ENCODE measurements at places on chromosomes 5 and 9.
A peak's percentile ranks its signal among the peaks of the same experiment; 100 is the strongest.

- no peak for DNase-seq
Observed at GRCh38 chr9:27338527-27338903, 41.6 kb upstream of the EQTN start.

GRCh38 chr9:33921967-33922895, 105.3 kb downstream of the UBE2R2 start:
- DNase-seq: no peak

GRCh38 chr5:156783092-156783491, 67.0 kb upstream of the PPP1R2B start:
- DNase-seq: no peak

DNA sequence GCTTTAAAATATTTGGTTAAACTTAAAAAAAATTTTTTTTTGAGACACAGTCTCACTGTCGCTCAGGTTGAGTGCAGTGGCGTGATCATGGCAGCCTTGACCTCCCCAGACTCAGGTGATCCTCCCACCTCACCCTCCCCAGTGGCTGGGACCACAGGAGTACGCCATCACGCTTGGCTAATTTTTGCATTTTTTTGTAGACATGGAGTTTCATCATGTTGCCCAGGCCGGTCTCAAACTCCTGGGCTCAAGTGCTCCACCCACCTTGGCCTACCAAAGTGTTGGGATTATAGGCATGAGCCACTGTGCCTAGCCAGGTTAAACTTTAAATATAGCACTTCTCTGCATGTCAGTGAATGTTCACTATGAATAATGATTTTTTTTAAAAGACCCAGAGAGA, 224.5 kb upstream of the RFX3 start:
- DNase-seq: no peak

- DNase-seq: no peak
Observed at GRCh38 chr5:125043781-125044391, 297.4 kb upstream of the ZNF608 start.

GRCh38 chr5:31964007-31964360, 210.1 kb downstream of the GOLPH3 start:
- DNase-seq: no peak

GRCh38 chr5:1672396-1672795, 127.2 kb downstream of the MRPL36 start:
- DNase-seq: no peak

DNA sequence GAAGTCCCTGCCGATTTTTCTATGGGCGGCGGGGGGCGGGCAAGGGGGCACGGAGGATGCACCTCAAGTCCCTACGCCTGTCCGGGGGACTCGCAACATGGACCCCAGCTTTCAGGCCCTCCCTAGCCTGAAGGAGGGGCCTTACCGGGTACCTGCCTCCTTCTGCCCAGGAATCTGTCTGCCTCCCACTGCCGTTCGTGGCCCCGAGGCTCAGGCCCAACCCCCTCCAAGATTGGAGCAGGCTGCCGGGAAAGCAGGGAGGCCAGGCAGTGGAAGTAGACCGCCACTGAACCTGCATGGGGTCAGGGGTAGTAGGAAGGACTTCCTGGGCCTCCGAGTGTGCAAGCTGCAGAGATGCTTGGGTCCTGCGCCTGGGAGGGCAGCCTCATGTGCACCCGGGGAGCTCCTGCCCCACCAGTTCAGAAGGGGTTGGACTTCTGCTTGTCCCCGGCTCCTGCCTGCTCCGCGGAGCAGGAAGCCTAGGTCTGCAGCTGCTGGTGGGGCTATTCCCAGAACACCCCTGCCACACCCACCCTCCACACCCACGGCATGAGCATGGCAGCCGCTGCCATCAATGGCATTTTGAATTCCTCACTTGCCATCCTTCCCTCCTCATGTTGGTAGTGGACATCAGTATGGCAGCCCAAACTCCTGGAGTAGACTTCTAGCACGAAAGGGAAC, 1312.7 kb upstream of the ACO1 start:
- DNase-seq: no peak

GRCh38 chr5:157918811-157919742, 60.1 kb upstream of the CLINT1 start:
- DNase-seq: no peak

DNA sequence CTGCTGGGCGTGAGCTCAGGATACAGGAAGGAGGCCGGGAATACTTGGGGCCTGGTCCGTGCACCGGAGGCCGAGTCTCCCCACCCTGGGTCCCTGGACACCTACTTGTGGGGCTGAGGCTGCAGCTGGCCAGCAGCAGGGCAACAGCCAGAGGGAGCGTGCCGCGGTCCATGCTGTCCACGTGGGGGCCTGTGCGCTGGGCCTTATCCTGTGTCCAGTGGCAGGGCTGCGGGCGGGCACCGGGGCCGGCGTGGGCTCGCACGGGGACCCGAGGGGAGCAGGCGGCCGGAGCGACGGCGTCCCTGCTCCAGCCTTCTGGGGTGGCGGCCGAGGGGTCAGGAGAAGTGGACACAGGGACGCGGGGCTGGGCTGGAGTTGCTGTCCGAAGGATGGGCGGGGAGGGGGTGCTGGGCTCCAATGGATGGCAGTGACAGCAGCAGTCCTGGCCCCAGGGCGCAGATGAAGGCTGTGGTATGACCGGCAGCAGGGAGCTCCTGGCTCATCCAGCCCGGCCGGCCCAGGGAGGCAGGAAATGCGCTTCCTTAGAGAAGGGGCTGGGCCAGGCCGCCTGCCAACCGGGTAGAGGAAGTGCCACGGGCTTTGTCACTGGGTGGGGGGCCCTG, at the start of gene ENG:
TSS of gene ENG (minus strand) at position 475 of the 623 bp plus-strand sequence. CDS start at position 172, 303 bp downstream.
- DNase-seq: no peak

DNA sequence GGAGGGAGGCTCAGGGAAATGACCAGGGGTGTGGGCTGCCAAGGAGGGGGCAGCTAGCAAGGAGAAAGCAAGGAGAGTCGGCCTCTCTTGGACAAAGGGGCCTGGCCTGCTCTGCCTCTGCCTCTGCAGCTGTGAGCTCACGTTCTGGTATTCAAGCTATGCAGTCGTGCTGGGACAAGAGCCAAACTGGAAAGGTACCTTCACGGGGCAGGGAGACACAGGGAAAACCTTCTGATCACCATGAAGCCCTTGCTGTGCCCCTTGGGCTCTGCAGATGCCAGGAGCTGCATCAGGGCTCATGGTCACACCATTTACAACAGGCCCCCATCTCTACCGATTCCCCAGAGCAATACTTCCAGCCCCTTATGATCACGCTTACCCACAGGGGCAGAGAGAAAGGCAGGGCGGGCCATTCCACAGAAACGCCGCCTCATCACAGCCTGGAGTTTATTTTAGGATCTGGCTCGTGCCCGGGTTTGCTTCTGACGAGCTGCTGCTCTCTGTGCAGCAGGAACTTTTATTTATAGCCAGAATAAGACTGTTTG, 63.2 kb downstream of the PRRT1B start:
- DNase-seq: no peak

DNA sequence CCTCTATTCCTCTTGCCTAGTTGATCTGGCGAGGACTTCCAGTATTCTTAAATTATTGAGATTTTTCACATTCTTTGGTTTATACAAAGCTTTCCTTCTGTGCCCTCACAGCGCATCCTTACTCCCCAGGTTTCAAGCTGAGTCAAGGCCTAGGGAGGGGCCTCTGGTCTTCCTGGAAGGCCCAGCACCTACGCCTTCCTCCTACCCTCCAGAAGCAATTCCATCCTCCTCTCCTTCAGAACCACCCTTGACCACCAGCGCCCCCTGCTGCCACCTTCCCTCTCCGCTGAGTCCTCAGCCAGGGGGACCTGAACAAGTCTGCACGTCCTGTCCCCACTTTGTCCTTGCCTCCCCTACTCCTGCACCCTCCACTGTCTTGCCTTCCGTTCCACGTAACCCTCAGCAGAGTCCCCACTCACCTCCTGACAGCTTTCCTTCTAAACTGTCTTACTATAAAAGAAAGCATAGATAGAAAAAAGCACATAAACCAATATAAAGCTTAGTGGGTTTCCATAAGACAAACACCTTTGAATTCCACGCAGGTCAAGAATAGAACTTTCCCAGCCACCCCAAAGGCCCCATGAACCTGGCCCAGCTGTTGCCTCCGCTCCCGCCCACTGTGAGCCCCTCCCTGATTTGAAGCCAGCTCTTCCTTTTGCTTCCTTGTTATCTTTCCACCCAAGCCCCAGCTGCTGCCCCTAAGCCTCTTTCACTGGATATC, 63.0 kb upstream of the CTSL start:
- peak; percentile 51 for DNase-seq

GRCh38 chr9:81826517-81826906, 101.7 kb upstream of the SPATA31D4 start:
- no peak for DNase-seq

- no peak for DNase-seq
Observed at GRCh38 chr9:97807681-97808080, 45.3 kb upstream of the FOXE1 start.

- DNase-seq: no peak
Observed at GRCh38 chr9:5586391-5586802, 42.5 kb upstream of the RIC1 start.

GRCh38 chr5:181105391-181106025, 25.5 kb downstream of the OR2V1 start:
- no peak for DNase-seq

GRCh38 chr5:37043693-37044092, 167.1 kb downstream of the NIPBL start:
- DNase-seq: no peak

DNA sequence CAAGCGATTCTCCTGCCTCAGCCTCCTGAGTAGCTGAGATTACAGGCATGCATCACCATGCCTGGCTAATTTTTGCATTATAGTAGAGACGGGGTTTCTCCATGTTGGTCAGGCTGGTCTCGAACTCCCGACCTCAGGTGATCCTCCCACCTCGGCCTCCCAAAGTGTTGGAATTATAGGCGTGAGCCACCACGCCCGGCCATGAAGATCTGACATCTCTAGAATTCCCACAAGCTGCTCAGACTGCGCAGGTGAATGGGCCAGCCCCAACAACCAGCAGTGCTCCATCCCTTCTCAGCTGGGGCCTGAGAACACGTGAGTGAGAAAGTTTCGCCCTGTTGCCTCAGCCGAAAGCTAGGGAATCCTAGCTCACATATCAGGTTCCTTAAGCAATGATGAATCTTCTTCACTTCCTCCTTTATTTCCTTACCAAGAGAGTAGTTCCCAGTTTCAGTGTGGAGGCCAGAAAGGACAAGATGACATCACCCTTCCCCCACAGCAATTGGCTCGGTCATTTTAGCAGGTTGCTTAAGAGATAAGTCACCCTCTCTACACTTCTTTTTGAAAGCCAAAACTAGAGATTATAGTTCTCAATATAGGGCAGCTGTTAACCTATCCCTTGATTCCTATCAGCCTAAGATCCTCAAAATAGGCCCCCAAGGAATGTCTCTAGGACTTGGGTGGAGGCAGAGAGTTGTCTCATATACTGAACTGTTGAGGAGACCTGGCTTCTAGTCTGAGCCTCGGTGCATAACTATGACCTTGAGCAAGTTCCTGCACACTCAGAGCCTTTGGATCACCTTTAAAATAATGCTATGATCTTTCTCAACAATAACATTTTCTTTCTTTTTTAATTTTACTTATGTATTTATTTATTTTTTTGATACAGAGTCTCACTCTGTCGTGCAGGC, 23.9 kb upstream of the PPP2CA start:
- DNase-seq: no peak

DNA sequence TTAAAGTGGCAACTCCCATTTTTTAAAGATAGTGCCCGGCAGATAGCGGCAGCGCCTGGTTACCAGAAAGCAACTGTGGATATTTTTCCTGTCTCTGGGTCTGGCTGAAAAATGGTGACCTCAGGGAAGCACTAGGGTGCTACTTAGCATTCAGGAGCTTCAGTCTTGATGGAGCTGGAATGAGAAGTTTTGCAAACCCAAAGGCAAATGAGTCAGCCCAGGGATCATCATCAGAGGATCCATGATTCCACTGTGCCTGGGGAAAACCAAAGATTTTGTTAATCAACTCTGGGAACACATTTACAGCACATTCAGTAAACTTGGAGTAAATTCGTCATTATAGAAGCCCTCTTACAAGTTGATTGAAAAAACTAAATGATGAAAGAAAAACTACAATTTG, 26.7 kb downstream of the F2R start:
- DNase-seq: no peak

- no peak for DNase-seq
Observed at GRCh38 chr9:77598991-77599390, 49.1 kb downstream of the GNA14 start.

DNA sequence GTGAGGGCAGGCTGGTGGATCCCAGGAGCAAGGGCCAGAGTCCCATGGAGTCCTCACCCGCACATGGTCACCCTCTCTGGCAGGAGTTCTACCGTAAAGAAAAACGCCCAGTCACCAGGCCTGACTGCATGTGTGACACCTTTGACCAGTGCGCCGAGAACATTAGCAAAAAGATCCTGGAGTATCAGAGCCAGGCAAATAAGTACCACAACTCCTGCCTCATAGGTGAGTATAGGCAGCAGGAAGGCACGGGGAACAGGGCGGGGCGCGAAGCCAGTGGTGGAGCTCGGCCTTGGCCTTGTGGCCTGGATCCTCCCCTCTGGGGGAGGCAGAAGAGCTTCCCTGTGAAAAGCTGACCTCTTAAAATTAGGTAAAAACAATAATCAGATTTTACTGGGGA, 45.4 kb upstream of the TDRD7 start:
- no peak for DNase-seq

DNA sequence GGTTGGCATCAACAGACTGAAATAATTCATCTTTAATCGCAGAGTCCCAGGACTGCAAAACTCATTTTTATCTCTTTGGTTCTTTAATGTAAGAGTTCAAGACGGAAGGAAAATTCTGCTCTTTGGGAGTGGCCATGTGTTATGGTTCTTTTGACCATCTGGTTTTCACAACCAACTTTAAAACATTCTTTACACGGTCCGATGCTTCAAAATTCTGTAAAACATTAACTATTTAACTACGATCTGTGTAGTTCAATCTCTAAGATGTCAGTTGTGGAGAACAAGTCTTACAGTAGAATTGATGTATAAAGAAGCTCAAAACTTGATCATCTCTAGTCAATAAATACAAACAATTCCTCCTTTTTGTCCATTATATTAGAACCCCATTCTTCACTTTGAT, 83.0 kb downstream of the CMYA5 start:
- no peak for DNase-seq

GRCh38 chr9:72924154-72924790, 28.6 kb downstream of the ALDH1A1 start:
- DNase-seq: no peak

DNA sequence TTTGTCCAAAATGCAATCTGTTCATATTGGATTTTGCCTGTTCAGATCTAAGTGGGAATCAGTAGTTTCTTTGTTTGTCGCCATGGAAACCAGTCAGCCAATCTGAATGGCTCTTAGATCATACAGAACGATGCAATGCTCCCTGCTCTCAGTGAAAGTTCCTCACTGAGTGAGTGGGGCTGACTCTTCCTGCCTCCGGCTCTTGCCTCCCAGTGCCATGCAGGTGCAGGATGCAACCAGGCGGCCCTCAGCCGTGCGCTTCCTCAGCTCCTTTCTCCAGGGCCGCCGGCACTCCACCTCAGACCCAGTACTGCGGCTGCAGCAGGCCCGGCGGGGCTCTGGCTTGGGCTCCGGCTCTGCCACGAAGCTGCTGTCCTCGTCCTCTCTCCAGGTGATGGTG, at the start of gene PTPDC1:
TSS of gene PTPDC1 (plus strand) at position 151 of the 400 bp plus-strand sequence. CDS start at position 218, 67 bp downstream.
- no peak for DNase-seq

- DNase-seq: no peak
Observed at GRCh38 chr5:111063709-111064322, 7.7 kb upstream of the TSLP start.

- no peak for DNase-seq
Observed at GRCh38 chr5:56330167-56330566, 97.0 kb upstream of the ANKRD55 start.
